ENCODE measurements at places on chromosomes 6 and 20.

DNA sequence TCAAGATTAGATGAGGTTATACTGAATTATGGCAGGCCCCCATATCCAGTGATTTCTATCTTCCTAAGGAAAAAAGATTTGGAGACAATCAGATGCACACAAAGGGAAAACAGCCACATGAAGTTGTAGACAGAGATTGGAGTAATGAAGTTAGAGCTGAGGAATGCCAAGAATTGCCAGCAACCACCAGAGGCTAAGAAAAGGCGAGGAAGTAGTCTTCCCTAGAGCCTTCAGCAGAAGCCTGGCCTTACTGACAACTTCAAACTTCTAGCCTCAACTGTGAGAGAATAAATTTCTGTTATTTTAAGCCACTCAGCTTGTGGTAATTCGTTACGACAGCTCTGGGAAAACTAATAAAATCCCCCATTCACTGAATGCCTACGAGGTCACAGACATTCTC is 473.9 kb downstream of the COL12A1 start:
- no peak overlapping the region for H3K27ac ChIP-seq
- no peak overlapping the region for H3K4me3 ChIP-seq
- H3K27me3 ChIP-seq = peaks cover under 1% of the 10 kb centered on the region
- no peak for DNase-seq
- no peaks in the 10 kb centered on the region for H3K4me1 ChIP-seq

GRCh38 chr6:159174263-159174969 is 5.2 kb downstream of the FNDC1 start:
- peaks cover 96% of the 10 kb centered on the region for H3K27me3 ChIP-seq
- peak; percentile 48 for DNase-seq
- peaks cover 13% of the 10 kb centered on the region for H3K4me1 ChIP-seq
- H3K4me3 ChIP-seq = no peak overlapping the region
- no peaks in the 10 kb centered on the region for H3K36me3 ChIP-seq

DNA sequence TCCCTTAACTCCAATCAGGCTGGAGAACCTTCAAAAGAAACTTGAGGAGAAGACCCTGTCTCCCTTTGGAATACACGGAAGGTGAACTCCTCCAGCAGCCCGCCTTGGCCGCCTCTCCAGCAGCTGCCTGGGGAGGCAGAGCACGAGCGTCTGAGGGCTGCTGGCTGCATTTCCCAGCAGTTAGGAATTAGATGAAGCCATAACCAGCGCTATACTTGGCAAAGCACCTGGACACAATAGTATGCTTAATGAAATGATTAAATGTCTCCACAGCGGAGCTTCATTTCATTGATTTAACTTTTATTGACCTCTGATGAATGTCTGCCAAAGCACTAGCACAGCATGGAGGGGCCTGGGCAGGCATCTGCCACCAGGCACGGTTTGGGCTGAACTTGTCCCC is 73.5 kb downstream of the TMEM242 start:
- H3K27ac ChIP-seq = no peak overlapping the region
- no peak for DNase-seq
- peaks cover 2% of the 10 kb centered on the region for H3K36me3 ChIP-seq
- H3K4me3 ChIP-seq = no peak overlapping the region
- H3K4me1 ChIP-seq = peaks cover 27% of the 10 kb centered on the region

DNA sequence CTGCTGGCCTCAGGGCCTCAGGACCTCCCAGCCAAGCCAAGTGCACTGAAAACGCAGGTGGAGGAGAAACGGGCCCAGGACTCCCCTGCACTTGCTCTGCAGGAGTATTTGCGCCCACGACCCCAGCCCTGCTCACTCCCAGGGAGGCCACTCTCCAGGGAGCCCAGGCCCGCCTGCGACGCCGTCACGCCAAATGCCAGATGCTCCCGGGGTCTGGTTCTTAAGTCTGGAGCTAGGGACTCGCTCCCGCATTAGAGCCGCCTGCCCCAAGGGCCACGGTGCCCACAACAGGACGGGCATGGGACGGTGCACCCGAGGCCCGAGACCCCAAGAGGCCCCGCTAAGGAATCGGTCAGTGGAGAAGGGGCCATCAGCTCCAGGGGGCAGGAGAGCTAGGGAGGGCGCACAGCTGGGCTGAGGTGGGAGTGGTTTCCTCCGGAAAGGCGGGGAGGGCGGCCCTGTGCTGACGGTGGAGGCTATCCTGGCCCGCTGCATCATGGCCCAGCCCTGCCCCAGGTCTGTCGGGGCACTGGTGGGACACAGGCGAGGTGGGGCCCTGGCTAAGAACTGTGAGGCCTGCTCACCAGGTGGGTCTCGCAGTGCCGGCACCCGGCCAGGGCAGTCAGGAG is 44.1 kb upstream of the CHRNA4 start:
- H3K27me3 ChIP-seq = peaks cover 15% of the 10 kb centered on the region
- H3K4me3 ChIP-seq = no peak overlapping the region
- no peaks in the 10 kb centered on the region for H3K36me3 ChIP-seq
- H3K4me1 ChIP-seq = no peaks in the 10 kb centered on the region

GRCh38 chr20:39289316-39289715 is 327.2 kb downstream of the DHX35 start:
- no peaks in the 10 kb centered on the region for H3K4me1 ChIP-seq
- H3K36me3 ChIP-seq = no peaks in the 10 kb centered on the region
- no peak for DNase-seq
- H3K4me3 ChIP-seq = no peak overlapping the region
- peaks cover 2% of the 10 kb centered on the region for H3K27me3 ChIP-seq
- H3K27ac ChIP-seq = no peak overlapping the region

DNA sequence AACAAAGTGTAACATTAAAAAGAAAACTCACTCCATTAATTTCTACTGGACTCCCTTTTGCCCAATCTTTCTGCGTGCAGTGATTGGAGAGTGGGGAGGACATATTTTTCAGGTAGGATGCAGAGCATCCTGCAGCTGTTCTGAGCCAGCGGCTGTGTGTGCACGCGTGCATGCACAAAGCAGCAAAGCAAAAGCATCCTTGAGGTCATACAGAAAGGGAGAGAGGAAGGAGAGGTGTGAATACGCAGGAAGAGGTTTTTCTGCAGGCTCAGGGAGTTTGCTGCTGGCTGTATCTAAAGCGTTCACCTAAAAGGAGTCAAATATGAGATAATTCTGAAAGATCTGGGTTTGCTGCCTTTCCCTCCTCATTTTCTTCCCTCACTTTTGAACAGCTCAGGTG is 108.4 kb downstream of the HUS1B start:
- H3K4me3 ChIP-seq = no peak overlapping the region
- H3K4me1 ChIP-seq = peaks cover 1% of the 10 kb centered on the region
- no peak for DNase-seq
- no peak overlapping the region for H3K27ac ChIP-seq

DNA sequence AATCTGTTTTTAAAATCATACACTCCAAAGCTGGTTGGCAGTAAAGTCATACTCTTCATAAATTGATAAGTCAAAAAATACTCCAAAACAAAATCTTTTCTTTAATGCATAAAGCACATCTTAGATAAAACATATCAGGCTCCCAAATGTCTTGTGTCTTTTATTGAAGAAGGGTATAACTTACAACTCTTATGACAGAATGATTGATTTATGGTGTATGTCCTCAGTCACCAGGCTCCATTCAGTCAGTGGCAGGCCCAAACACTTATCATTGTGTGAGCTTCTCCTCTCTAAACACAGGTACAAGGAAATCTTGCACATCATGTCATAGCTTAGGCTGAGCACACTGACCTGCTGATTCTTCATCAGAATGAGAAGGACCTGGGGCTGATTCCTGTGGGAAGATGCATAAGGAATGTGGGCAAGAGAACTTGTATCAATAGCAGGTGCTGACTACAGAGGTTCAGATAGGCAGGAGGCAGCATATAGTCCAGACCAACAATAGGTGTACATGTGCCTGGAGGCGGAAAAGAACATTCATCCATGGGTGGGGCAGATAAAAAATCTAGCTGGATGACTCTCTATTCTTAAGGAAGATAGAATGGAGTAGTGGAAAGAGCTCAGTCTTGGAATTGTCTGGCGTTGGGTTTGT is 1.9 kb downstream of the CALHM5 start:
- peaks cover 23% of the 10 kb centered on the region for H3K4me1 ChIP-seq
- DNase-seq = no peak
- peaks cover 6% of the 10 kb centered on the region for H3K36me3 ChIP-seq
- no peaks in the 10 kb centered on the region for H3K27me3 ChIP-seq

GRCh38 chr6:152240436-152240835 is 396.7 kb downstream of the SYNE1 start:
- peaks cover 26% of the 10 kb centered on the region for H3K36me3 ChIP-seq
- peaks cover 7% of the 10 kb centered on the region for H3K4me1 ChIP-seq
- no peaks in the 10 kb centered on the region for H3K27me3 ChIP-seq
- H3K4me3 ChIP-seq = no peak overlapping the region
